Activated CD4-positive, alpha-beta memory T cell treated with anti-CD3 and anti-CD28 coated beads for 36 hours (primary cell): ENCODE measurements at places on chromosomes 3 and 15. TPM values are rescaled to one million over a fixed set of nuclear protein-coding genes. Genes with fewer than 3 reads are reported as not detected.

DNA sequence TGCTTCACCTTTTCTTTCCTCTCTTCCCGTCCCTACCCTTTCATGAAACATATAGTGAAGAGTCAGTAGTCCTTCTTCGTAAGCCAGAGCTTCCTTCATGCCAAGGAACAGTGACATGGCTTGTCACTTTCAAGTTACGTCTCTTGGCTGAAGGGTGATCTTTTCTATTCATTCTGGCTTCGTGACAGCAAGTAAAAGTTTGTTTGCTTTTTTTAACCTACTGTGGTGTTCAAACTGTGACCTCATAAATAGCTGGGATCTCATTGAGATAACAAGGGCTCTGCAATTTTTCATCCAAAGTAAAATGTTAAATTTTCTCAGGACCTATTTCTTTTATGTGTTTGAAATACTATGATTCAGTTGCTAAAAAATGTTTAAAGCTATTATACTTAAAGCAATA is 10.5 kb downstream of the CDIN1 start:
- DNase-seq = no peak

DNA sequence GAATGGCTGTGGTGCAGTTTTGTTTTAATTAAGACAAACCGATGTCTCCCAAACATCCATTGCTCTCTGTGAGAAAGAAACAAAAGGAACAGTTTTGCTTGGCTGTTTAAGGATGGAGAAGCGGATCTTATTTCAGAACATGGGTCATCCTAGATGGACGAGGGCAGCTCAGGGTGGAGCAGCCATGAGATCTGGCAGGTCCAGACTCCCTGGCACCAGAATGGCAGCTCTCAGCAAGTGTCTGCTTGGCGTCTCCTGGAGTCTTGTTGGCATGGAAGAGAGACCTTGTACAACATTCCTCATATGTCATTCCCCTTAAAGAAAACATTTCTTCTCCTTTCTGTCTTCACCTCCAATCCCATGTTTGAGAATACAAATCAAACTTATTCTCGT is 93.8 kb downstream of the ADAMTSL3 start:
- no peak for DNase-seq

DNA sequence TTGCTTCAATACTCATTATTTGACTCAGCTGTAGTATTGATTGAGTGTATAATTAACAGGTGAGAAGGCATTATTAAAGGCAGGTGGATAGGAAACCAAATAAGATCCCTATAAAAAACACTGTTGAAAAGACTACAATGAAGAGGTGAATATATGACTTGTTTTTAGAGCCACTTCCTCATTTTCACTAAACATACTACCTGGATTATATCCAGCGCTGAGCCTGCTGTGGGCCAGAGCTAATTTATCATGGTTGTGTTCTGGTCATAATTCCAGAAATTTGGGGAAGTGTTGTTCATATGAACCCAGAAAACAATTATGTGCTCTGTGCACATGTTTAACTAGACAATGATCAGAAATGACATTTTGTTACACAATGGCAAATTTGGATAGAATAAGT is 235.3 kb upstream of the MME start:
- no peak for DNase-seq

- DNase-seq = no peak
Observed at GRCh38 chr3:15941958-15942357, 144.2 kb upstream of the ANKRD28 start.

GRCh38 chr3:177197727-177198460 is 612 bp upstream of the TBL1XR1 start:
- no peak for DNase-seq

GRCh38 chr3:101536266-101536665 is 23.3 kb upstream of the SENP7 start:
- DNase-seq = no peak

DNA sequence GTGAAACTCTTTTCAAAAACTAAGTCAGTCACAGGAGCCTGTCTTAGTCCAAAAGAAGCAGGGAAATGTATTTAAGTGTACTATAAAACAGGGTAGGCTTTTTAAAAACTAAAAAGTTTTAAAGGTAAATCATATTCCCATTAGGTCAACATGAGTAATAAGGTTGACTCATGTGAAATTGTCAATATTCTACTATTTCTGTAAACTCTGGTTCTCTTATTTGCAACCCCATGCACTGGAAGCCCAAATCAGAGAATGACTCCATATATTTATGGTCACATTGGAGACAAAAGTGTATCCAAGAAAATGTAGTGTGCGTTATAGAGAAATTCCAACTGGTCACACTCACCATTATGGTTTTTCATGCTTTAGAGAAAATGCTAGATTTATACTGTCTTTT is 600.3 kb upstream of the TGFBR2 start:
- DNase-seq = no peak

GRCh38 chr15:76802411-76802810 is 102.7 kb downstream of the SCAPER start:
- no peak for DNase-seq

DNA sequence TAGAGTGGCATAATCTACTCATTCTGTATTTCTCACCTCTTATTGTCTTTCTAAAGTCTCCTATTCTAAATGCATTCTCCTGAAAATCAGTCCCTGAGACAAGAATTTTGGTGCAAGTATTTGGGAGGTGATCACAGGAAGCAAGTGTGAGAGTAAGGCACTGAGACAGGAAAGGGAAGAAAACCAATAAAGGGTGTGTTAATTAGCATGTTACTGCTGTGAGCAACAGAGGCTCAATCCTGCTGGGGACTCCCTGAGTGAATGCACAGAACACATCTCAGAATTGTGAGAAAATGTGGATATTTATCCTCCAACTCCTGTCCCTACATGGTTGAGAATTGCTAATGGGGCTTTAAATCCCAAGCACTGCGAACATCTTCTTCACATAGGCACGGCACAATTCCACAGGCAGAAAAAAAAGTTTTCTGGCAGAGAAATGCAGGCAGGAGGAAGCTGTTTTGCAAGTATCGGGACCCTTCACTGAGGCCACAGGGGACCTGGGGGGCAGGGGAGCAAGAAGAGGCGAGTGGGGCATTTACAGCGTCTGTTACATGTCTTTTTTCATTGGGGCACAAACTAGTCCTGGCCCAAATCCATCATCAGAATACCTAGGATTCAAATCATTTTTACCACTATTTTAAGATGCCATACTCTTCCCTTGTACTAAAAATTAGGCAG is 27.2 kb upstream of the STT3B start:
- DNase-seq = no peak

DNA sequence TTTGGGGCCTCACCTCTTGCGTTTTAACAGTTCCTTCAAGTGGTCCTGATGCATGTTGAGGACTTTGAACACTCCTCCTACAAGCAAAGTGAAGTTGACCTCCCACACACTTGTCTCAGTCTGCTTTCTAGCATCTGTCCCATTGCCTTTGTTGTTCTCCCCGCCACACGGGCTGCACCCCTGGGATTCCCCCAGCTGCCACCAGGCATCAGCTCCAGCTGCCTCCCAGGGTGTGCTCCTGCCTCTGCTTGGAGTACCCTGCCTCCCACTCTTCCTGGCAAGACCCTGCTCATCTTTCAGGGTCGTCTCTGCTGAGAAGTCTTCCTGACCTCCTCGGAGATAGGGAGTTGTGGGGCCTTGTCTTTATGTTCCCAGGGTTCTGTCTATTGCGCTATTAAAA is 52.2 kb downstream of the IGF1R start:
- no peak for DNase-seq

DNA sequence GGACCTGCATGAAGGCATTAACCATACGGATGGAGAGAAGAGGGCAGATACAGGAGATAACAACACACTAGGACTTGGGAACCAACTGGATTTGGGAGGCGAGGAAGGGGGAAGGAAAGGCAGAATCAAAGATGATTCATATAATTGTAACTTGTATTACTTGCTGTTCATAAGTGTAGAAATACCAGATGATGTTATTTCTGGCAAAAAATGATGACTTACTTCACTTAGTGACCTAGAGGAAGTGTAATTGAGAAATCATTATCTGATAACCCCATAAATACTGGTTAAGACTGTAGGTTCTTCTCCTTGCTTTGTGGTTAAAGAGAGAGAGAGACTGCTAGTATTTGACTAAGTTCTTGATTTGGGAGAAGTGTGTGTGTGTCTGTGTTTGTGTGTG is 50.5 kb upstream of the GK5 start:
- DNase-seq = no peak

DNA sequence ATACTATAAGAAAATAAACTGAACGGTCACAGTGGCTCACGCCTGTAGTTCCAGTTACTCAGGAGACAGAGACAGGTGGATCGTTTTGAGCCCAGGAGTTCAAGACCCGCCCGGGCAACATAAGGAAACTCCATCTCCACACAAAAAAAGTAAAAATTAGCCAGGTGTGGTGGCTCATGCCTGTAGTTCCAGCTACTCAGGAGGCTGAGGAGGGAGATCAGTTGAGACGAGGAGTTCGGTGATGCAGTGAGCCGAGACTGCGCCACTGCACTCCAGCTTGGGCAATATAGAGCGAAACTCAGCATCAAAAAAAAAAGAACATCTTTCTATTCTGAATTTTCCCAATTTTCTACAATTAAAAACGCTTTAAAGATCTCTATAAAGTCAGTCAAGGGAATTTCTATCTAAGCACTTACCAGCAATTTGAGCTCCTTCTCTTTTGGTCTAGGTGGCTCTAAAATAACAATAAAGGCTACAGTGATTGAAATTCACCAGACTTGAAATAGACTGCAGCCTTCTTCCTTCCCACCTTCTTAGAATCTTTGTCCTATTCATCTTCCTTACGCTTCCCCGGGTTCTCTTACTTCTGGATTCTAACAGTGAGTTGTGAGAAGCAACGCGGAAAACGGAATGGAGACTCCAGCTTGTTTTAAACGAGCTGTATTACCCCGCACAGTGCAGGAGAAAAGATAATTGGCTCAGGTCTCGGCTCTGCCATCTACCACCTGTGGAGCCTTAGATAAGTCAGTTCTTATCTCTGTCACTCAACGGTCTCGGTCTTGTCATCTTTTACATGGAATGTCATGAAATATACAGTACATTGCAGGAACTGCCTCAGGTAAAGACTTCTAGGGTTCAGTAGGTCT is 812 bp upstream of the SEC62 start:
- DNase-seq = no peak

DNA sequence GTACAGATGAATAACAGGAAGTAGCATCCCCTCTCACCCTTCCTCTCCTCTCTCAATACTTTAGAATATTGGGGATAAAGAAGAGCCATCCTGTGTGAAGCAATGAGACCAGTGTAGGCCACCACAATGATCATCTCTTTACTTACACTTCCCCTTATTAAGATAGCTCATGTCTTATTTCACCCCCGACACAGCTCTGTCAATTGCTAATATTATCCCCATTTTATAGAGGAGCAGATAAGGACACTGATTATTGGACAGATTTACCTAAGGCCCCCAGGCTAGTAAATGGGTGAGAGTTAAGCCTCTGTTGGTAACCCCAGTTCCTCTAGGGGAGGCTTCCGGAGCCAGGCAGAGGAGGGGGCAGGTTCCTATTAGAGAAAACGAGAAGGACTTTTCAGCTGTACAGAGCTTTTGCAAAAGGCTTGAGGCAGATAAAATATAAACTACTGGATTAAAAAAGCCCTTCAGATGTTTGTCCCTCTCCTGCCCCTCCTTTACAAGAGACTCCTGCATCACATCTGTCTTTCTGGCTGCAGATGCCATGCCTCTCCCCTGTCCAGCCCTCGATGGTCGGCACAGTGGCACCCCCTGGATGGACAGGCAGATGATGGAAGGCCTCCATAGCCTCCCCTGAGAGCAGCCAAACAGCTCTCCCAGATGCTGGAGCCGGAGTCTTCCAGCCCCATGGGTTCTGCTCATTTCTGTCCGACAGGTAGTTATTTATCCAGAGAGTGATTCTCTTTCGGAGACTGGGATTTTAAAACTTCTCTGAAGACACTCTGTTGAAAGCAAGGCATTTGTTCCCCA is 49.4 kb upstream of the LCTL start:
- DNase-seq = no peak

DNA sequence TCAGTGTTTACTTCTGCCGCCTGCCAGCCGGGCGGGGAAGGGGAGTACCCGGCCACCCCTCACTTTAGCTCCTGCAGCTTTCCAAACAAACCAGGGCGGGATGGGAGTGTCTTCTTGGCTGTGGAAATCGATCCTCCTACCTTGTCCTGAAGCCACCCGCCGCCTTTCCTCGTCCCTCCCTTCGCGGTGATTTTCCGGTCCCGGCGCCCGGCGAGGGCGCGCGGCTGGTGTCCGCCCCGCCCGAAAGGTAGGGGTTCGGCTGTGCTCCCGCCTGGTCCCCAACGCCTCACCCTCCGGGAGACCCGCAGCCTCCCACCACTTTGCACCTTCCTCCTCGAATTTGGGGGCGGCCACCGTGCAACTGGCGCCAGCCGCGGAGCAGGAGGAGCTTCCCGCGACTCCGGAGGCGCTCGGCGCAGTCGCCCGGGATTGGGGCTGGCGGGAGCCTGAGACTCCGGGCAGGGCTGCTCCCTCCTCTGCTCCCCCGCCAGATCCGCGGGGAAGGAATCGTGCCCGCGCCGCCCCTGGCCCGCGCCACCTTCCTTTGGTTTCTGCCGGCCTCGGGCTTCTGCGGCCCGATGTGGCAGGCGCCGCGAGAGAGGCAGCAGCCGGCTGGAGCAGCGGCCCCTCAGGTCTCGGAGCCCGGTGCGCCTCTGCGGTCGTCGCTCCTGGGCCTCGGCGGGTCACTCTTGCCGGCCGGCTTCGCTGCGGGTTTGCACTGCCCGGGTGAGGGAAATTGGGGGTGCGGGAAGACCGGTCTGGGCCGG is 30.7 kb upstream of the ST3GAL6 start:
- peak; percentile 17 for DNase-seq

DNA sequence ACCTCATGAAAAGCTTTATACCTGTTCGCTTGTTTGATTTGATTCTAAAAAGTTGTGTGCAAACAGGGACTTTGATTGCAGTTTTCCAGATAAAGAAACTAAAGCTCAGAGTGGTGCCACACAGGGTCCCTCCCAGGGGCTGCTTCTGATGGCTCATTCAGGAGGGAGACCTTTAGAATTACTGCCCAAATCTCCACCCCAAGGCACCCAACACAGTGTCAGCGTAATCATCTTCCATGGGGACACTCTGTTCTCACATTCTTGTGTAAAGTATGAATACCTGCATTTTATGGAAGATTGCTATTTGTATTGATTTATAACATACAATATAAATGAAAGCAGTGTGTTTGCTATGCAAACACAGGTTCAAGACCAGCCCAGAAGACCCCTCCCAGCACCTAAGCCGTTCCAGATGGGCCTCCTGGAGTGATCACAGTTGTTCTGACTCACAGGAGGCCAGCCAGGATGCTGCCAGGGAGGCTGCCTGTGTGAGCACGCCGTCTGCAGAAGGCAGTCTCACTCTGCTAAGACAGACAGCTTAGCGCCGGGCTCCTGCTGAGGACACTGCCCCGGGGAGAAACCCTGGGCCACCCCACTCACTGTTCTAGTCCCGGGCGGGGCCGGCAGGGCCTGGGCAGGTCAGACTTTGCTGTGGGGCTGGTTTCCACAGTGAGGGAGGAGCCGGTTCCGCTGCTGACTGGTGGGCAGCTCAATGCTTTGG is 185.6 kb downstream of the FAM43A start:
- no peak for DNase-seq

- DNase-seq = no peak
Observed at GRCh38 chr3:53748512-53749271, 97.5 kb downstream of the CHDH start.

IL5RA gene
- 0.15 TPM for total RNA-seq

TEX9 gene
- 1.3 TPM for total RNA-seq

PPIB gene
- 277 TPM for total RNA-seq

GATA2 gene
- total RNA-seq = not detected

GRIP2 gene
- total RNA-seq = not detected

NR2F2 gene
- total RNA-seq = not detected
